IMR-90 (cell line): ENCODE measurements at places on chromosomes 12 and 14. TPM values are rescaled to one million over a fixed set of nuclear protein-coding genes. Genes with fewer than 3 reads are reported as not detected.

KLRC4 gene
- not detected in 2 replicates for total RNA-seq

LHX5 gene
- not detected in 2 replicates for total RNA-seq

NEMP1 gene
- total RNA-seq = 10.9 and 14.7 TPM in 2 replicates

FOXM1 gene
- total RNA-seq = 14.9 and 16.9 TPM in 2 replicates

PCED1B gene
- total RNA-seq = 0.28 and 0.36 TPM in 2 replicates

PSMA6 gene
- 435 and 530 TPM in 2 replicates for total RNA-seq

C12orf50 gene
- total RNA-seq = not detected in 2 replicates
